Sigmoid colon (tissue), 7 donors: ENCODE measurements at places on chromosomes 16 and 17.
A peak's percentile ranks its signal among the peaks of the same experiment; 100 is the strongest.

DNA sequence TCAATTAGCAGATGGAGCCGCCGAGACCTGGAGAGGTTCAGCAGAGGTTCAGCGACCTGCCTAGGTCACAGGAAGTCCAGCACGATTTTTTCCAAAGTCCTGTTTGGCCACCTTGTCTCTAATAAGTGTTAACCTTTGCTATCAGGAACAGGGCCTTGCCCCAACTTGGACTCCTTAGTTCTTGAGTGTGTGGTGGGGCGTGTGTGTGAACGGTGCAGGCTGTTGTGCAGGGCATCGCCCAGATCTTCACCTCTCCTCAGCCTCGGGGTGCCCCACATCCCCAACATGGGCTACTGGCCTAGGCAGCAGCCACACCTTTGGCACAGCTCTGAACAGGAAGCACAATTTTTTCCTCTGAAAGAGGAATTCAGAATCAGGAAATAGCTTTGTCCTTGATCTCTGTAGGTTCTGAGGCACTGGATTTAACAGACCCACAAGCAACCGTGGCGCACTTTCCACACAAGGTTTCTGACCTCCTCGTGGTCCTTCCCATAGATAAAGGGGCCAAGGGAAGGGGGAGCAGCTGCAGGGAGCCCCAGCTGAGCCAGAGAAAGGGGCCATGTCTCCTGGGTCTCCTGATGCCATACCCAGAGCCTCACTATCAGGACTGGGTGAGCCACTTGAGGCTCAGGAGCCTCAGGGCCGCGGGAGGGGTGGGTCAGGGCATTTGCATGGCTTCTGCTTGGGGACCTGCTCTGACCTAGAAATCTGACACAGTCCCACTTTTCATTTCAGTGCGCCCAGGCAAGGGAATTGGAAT lies 10.4 kb downstream of the MPRIP start:
- no peak overlapping the region for H3K27ac ChIP-seq
- H3K27me3 ChIP-seq, result no peaks in the 10 kb centered on the region
- H3K36me3 ChIP-seq, result no peaks in the 10 kb centered on the region
- H3K4me1 ChIP-seq, result peaks cover 69% of the 10 kb centered on the region
- peak; percentile 52 for DNase-seq

- no peaks in the 10 kb centered on the region for H3K36me3 ChIP-seq
- DNase-seq, result no peak
- H3K4me1 ChIP-seq, result no peaks in the 10 kb centered on the region
- H3K27me3 ChIP-seq, result no peaks in the 10 kb centered on the region
- no peak overlapping the region for H3K4me3 ChIP-seq
Measured at GRCh38 chr17:73616120-73616872, 27.9 kb downstream of the SDK2 start.

DNA sequence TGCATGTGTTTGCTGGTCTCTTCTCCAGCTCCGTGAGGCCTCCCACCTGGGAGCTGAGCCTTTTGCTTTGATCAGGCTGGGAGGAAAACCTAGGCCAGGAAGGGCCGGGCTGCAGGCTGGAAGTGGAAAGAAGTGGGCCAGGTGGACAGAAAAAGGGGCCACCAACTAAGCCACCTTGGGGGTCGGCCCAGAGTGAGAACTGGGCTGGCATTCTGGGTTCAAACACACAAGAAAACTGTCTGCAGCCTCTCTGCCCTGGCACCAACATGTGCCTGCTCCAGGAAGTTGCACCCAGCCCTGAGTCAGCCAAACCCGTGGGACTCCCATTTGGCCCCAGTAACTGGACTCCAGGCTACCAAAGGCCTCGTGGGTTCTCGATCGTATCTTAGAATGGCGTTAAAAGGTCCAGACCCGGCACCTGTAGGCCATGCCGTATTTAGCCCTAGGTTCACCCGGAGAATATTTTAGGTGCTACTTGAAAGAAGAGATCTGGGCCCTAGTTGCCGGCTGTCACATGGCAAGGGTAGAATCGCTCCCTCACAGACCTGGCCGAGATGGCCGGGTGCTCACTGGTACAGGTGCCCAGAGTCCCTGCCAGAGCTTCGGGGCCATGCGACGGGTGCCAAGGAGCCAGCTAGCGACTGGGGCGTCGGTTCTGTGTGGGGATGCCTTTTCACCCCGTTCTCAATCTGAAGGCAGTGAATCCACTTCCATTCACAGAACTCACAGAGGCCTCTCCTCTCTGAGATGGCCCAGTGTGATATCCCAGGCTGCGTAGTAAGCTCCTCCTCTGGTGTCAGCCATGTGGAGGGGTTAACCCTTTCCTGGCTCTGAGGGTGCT lies 236.6 kb downstream of the MRTFB start:
- H3K27ac ChIP-seq, result peak overlapping the region; percentile 76
- no peak for DNase-seq
- H3K36me3 ChIP-seq, result no peaks in the 10 kb centered on the region
- no peaks in the 10 kb centered on the region for H3K27me3 ChIP-seq

DNA sequence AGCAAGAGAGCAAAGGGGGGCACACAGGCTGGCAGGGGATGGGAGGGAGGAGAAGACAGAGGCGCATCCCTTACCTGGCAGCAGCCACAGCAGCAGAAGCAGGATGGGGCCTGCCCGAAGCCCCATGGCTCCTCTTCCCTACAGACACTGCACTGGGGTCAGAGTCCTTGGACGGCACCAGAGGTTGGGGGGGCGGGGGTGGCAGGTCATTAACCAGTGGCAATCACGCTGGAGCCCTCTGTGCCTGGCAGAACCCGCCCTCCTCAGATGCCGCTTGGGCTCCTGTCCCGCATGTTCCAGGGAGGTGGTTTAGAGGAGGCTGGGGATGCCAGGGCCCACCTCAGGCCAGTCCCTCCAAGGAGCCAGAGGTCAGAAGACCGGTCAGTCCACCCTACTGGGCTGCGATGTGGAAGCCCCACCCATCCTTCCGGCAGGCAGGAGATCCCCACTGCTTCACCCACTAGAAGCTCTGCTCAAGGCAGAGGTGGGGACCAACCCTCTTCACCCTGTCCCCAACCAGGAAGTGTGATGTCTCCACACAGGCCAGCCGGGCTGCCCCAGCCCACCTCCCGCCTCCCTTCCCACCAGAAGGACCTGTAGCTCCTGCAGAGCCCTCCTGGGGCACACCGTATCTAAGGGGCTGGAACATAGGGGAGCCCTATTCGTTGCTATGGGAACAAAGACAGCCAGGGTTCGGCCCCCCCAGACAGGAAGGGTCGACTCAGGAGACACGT lies 11.7 kb downstream of the ZG16B start:
- peaks cover 16% of the 10 kb centered on the region for H3K27me3 ChIP-seq
- no peaks in the 10 kb centered on the region for H3K36me3 ChIP-seq
- peak overlapping the region; percentile 30 for H3K4me3 ChIP-seq

DNA sequence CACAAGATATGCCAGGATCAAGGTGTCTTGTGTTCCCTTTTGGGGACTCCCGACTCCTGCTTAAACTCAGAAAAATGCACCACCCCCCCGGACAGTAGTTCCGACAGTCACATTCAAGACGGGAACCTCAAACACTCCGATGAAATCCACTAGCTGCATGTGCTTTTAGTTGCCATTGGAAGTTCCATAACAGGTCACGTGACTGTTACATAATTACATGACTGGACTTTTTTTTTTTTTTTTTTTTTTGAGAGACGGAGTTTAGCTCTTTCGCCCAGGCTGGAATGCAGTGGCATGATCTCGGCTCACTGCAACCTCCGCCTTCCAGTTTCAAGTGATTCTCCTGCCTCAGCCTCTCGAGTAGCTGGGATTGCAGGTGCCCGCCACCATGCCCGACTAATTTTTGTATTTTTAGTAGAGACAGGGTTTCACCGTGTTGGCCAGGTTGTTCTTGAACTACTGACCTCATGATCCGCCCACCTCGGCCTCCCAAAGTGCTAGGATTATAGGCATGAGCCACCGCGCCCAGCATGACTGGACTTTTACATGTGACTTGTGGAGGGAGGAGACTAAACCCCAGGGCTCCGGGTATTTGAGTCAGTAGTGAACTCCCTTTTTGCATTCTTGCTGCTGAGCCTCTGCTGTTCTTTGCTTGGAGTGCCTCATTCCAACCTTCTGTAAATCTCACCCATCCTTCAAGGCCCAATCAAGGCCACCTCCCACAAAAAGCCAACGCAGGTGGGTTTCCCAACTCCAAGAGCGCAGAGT lies 1.6 kb downstream of the SIRT7 start:
- peaks cover 39% of the 10 kb centered on the region for H3K36me3 ChIP-seq
- H3K27ac ChIP-seq, result no peak overlapping the region
- no peak overlapping the region for H3K4me3 ChIP-seq
- H3K4me1 ChIP-seq, result peaks cover 42% of the 10 kb centered on the region
- no peaks in the 10 kb centered on the region for H3K27me3 ChIP-seq

GRCh38 chr17:77879896-77880280 lies 78.6 kb upstream of the TNRC6C start:
- peaks cover 24% of the 10 kb centered on the region for H3K4me1 ChIP-seq
- H3K27ac ChIP-seq, result no peak overlapping the region
- no peaks in the 10 kb centered on the region for H3K36me3 ChIP-seq
- no peaks in the 10 kb centered on the region for H3K27me3 ChIP-seq
- DNase-seq, result no peak

DNA sequence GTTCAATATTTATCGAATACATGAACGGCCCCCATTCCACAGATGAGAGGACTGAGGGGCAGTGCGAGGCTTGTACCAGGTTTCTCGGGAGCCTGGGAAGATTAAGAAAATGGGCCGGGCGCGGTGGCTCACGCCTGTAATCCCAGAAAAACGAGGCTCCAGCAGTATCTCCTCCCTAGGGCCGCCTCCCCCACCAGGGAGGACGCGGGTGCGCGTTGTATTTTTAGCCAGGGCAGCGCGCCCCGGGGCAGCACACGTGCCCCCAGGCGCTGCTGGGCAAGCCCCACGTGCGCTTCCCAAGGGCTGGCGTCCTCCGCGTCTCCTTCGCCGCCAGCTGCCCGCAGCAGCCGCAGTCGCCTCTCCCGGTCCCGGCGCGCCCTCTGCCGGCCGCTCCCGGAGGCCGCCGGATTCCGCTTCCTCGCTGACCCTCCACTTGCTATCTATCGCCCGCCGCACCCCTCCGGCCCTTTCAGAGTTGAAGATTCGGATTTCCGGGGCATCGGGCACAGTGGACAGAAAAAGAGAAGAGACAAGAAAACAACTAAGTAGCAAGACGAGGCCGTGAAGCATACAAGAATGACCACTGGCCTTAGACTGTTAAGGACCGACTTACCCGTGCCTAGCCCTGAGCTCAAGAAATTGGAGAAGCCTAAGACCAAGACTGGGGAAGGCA lies 1.9 kb upstream of the YBX2 start:
- H3K27me3 ChIP-seq, result peaks cover 37% of the 10 kb centered on the region
- peak; percentile 94 for DNase-seq
- peak overlapping the region; percentile 80 for H3K27ac ChIP-seq
- H3K4me1 ChIP-seq, result peaks cover 54% of the 10 kb centered on the region
- H3K36me3 ChIP-seq, result no peaks in the 10 kb centered on the region

DNA sequence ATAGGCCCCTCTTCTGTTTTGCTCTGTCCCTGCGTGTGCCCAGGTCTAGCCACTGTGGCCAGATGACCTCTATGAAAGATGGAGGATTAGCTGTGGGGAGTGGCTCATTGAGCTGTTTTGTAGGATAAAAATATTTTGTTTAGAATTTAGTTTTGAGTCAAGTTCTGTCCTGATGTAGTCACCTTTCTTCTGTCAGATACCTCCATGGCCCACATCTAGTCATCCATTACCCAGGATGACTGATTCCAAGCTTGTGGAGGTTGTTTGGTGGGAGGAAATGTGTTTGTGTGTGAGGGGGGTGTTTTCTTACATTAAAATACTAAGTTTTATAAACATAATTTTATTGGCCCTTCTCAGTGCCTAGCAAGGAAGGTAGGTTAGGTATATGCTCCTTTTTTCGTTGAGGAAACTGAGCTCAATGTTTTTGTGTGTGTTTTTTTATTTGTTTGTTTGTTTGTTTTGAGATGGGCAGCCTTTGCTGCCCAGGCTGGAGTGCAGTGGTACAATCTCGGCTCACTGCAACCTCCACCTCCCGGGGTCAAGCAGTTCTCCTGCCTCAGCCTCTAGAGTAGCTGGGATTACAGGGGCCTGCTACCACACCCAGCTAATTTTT lies 16.3 kb downstream of the SNX11 start:
- peaks cover 72% of the 10 kb centered on the region for H3K36me3 ChIP-seq
- no peaks in the 10 kb centered on the region for H3K4me1 ChIP-seq
- no peak overlapping the region for H3K27ac ChIP-seq
- no peaks in the 10 kb centered on the region for H3K27me3 ChIP-seq

GRCh38 chr16:4293181-4293716 lies 20.4 kb upstream of the TFAP4 start:
- no peaks in the 10 kb centered on the region for H3K4me1 ChIP-seq
- H3K27ac ChIP-seq, result peak overlapping the region; percentile 85

- no peaks in the 10 kb centered on the region for H3K27me3 ChIP-seq
- H3K36me3 ChIP-seq, result no peaks in the 10 kb centered on the region
- DNase-seq, result peak; percentile 67
- H3K27ac ChIP-seq, result peak overlapping the region; percentile 37
- H3K4me1 ChIP-seq, result no peaks in the 10 kb centered on the region
Measured at GRCh38 chr16:9447195-9447551, 355.7 kb downstream of the HAPSTR1 start.

DNA sequence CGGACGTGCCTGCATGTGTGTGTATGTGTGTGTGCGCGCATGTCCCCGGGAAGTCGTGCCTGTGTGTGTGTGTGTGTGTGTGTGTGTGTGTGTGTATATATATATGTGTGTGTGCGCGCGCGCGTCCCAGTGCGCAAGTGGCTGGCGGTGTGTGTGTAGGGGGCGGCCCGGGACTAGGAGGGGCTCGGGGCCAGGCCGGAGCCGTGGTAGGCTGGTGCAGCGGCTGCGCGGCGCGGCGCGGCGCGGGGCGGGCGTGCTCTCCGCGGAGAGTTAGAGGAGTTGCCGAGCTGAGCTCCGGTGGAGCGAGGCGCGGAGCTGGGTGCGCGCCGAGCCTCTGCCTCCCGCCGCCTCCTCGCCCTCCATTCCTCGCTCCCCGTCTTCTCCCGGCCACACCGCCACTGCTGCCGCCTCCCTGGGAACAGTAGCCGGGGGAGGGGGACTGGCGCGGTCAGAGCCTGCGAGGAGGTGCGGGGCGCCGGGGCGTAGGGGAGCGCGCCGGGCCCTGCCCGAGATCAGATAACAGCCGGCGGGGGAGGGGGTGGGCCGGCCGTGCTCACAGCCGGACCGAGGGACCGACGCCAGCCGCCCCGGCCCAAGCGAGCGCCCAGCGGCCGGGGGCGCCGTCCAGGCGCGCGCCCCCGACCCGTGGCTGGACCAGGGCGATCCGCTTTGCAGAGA lies at the start of gene KCNJ12:
TSS of gene KCNJ12 (plus strand) at position 277 of the 678 bp plus-strand sequence. CDS start 38,986 bp downstream, outside the sequence.
- peaks cover 34% of the 10 kb centered on the region for H3K27me3 ChIP-seq
- DNase-seq, result no peak
- H3K4me3 ChIP-seq, result peak within 1 kb of the TSS; percentile 50
